ENCODE measurements at places on chromosomes 6 and 20.

GRCh38 chr6:73513496-73513854 lies 7.4 kb downstream of the EEF1A1 start:
- no peak for DNase-seq

DNA sequence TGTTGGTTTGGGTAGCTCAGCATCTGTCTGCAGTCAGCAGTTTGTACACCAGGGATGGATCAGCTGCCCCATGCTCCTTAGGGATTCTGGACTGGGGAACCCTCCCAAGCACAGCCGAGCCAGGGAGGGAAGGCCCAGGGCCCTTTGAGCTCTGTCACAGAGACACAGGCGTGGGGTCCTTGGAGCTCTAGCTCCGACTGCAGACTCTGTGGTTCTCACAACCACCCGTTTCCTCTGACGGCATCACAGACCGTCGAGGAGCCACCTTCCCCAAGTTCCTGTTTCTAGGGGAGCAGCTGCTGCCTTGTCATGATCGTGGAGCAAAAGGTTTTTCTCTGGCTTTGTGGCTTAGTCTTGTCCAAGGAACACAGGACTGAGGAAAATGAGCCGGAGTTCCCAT lies at the start of gene SLA2:
TSS of gene SLA2 (minus strand) at position 199 of the 400 bp plus-strand sequence. CDS start 4,861 bp downstream, outside the sequence.
- DNase-seq = peak; percentile 43

- DNase-seq = no peak
Measured at GRCh38 chr6:113449051-113449450, 408.1 kb upstream of the MARCKS start.

DNA sequence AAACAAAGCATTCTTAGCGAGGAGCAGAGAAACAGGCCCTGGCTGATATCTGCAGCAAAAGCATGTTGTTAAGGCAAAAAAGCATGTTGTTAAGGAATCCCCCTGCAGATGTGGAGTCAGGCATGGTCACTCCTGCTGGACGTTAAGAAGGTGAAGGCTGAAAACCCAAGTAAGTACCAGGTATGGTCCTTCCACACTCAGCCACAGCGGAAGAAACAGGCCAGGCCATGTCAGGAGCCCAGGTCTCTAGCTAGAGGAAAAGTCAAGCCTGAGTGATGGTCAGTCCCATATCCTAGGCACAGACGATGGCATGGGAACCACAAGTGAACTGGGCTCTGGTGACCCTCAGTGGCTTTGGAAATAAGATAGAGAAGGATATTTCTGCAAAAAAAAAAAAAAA lies 32.5 kb upstream of the MAS1L start:
- no peak for DNase-seq

DNA sequence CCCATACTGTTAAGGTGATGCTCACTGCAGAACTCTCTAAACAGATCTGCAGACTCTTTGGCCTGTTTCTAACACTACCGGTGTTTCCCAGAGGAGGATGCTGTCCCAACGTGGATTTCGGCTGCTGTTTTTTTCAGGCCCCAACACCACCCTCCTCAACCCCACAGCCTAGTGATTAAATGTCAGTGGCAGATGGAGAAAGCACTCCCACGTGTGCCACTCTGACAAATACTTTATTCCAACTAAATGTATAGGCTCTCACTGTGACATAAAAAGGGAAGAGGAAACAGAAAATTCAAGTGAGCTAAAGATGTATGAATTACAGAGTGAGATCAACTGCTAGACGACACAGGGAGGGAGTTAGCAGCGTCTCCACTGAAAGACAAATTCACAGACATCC lies 3.6 kb downstream of the TBC1D20 start:
- no peak for DNase-seq

- DNase-seq = no peak
Measured at GRCh38 chr6:52000064-52000463, 87.3 kb downstream of the PKHD1 start.

DNA sequence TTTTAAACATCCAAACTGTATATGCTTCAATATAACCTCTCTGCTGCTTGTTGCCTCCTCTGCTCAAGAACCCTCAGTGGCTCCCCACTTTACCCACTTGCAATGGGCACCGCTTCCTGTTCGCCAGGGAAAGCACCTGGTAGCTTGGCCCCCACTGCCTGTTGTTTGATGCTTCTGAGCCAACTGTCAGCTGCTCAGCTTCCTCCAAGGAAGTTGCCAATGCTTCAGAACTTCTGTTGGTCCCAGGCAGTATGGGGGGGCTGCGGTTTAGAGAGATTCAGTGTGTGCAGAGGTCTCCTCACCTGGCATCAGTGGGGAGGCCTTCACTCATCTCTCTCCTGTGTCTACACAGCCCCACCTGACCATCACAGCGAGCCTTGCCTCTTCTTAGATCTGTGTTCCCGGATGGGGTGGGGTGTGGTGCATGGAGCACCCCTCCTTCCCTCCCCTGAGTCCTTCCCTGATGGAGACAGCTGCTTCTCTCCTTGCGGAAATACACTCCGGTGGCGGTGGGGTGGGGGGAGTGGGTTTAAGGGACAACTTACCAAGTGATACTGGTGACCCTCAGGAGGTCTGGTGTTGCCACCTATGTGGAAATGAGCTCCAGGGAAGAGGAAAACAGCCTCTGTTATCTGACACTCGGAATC lies 308.1 kb downstream of the CDH26 start:
- no peak for DNase-seq

- DNase-seq = no peak
Measured at GRCh38 chr6:28941684-28942448, 18.1 kb upstream of the TRIM27 start.

DNA sequence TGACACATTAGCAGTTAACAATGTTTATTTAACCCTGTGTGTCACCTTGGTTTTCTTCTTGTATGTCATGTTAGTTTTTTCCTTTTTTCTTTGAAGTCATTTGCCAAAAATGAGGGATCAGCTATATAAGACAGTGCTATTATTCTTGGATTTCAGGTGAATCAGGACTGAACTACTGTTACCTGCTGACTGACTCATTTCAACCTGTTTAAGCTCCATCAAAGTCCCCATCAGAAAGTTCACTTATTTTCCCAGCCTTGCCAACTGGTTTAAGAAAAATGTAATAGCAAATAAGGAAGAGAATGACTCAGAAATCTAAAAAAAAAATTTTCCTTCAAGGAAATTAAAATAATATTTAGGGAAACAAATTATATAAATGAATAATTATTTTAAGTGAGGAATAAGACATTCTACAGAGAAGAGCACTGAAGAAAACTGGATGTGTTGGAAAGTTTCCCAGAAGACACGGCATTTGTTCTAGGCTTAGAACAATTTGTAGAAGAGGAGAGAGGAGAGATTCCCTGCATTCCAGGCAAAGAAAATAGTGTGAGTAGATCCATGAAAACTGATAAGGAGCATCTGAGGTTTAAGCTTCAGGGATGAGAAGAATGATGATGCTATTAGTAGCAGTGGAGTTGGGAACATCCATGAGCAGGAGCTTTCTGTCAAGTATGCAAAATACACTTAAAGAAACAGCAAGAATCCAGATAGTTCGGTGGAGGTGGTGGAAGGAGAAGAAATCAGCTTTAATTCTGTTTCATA lies 84.9 kb upstream of the SIM1 start:
- no peak for DNase-seq

GRCh38 chr6:74492587-74492986 lies 713.3 kb downstream of the COL12A1 start:
- no peak for DNase-seq

- no peak for DNase-seq
Measured at GRCh38 chr20:64188682-64189529, 24.7 kb downstream of the MYT1 start.

GRCh38 chr6:39792540-39793450 lies 619 bp downstream of the DAAM2 start:
- DNase-seq = no peak

- DNase-seq = no peak
Measured at GRCh38 chr20:32628960-32629530, 43.9 kb upstream of the NOL4L start.

GRCh38 chr6:4521070-4521469 lies 255.1 kb upstream of the CDYL start:
- no peak for DNase-seq

DNA sequence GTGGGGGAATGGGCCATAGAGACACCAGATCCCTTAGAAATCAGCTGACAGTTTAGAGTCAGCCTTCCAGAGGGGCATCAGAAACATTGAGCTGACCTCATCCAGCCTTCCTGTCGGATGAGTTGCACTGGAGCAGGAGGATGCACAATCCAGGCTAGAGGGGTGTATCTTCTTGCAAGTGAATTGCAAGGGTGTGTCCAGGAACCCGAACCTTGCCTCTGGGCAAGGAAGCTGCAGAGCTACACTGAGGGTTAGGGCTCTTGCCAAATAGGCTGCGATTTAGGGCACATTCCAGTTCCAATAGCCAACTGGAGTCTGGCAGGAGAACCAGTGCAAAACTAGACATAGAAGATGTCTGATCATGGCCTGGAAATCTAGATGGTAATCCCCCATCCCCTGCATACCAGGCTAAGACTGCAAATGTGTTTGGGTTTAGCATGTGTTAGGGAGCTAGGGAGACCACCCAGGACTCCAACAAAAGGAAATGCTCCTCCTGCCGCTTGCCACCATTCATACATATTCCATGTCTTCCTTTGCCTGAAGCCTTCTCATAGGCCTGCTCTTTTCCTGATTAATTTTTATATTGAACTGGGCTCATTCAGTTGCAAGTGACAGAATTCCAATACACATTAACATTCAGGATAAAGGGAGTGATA lies 6.3 kb upstream of the UTRN start:
- no peak for DNase-seq

DNA sequence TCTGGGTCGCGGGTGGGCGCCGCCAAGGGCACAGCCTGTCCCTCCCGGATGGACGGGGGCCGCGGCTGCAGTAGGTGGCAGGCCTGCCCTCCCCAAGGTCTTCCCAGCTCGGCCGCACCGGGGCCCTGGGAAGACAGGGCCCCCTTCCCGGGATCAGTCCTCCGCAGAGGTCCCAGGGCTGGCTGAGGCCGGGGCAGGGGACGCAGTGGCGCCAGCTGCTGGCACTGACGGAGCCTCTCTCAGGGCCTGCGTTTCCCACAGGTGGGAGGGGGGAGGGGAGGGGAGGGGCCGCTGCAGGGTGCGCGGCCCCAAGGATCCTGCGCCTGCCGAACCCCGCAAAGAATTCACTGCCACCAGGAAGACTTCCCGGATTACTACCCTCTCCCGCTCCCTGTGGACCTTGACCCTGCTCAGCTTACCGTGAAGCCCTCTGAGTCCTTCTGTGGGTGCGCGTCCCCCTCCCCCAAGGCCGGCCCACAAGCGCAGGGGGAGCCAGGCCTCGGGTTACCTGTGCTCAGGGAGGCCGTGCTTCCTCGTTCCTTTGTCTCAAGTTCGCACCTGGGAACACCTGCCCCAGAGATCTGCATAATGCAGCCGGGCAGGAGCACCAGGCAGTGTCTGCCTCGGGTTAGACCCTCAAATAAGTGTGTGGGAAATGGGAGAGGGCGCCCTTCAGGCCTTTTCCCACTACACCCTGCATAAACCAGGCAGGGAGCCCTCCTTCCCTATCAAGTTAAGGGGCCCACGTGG lies 5.1 kb downstream of the LZTS3 start:
- DNase-seq = no peak

DNA sequence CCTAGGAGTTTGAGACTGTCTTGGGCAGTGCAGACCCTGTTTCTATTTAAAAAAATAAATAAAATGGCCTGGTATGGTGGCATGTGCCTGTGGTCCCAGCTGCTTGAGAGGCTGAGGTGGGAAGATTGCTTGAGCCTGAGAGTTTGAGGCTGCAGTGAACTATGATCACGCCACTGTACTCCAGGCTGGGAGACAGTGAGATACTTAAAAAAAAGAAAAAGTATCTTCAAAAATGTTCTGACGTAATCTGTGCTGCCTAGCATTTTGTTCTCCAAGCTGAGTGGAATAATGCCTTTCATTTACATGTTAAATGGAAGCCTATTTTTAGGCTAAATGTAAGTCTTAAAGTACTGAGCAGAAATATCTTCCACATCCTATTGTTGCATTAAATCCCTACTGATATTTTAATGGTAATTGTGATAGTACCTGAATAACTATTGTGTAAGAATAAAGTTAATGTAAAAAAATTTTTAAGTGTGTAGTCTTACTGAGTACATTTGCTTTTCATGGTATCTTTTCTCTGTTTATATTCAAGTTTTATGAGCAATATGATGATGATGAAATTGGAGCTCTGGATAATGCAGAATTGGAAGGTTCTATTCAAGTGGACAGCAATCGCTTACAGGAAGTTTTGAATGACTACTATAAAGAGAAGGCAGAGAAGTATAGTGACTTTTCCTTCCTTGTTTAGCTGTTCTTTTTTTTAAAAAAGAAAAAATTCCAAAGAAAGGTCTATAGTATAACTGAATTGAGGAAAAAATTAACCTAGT lies 4.2 kb upstream of the ZC2HC1B start:
- DNase-seq = no peak

DNA sequence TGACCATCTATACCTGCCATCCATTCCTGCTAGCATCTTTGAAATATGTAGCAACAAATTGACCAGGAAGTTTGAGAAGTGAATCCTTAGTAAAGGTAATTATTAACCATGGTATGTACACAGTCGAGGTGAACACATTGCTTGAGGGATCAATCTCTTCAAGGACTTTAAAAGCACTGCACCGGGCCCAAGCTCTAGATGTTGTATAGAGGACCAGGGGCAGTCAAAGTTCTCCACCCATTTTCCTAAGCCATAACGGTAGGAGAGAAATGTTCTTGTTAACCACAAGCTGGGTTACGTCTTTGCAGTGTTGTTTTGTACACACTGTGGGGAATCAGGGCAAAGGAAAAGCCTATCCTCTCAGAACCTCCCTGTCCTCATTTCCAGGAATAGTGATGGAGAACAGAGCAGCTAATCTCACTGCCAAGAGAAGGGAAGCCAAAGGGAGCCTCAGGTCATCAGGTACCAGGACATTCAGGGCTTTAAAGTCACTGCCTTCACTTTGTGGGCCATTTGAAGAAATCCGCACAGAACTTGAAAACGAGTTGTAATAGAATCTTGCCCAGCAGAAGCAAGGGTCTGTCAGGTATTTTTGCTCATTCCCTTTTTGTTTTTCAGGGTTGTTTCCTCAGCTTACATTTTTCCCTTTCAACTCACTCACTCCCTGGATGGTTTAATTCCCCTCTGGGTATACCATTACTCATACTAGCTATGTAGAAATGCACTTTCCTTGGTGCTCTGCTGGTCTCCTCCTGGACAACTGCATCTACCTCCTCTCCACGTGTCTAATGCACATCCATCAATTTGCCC lies 5.3 kb upstream of the PM20D2 start:
- DNase-seq = no peak

GRCh38 chr6:22448291-22448711 lies 121.1 kb upstream of the HDGFL1 start:
- DNase-seq = no peak

All from stimulated activated CD8-positive, alpha-beta memory T cell treated with anti-CD3 and anti-CD28 coated beads, Interleukin-7, amount 100 ng/mL, for 1 hour (primary cell).